ENCODE measurements at places on chromosomes 4 and X.

DNA sequence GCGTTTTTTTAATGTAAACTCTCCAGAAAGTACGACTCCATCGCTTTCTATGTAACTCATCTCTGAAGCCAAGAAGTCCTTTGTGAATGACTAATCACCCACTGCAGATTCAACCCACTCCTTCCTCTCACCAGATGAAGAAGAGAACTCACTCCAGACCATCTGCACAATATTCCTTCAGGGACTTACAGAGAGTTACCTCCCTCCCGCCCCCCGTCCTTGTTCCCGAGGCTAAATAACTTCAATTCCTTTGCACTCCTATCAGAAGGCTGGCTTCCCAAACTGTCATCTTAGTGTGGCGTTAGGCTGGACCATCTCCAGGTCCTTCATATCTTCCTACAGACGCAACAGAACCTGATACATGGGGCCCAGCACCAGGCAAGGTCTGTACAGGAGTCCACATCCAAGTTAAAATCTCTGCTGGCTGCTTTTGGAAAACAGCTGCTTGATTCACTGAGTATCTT lies 82.4 kb downstream of the AFAP1 start:
- no peak for DNase-seq

- peak; percentile 60 for DNase-seq
Observed at GRCh38 chr4:67545199-67546003, at the start of gene CENPC. CENPC (minus strand) TSS chr4:67545503; CDS start chr4:67545355, 148 bp downstream.

DNA sequence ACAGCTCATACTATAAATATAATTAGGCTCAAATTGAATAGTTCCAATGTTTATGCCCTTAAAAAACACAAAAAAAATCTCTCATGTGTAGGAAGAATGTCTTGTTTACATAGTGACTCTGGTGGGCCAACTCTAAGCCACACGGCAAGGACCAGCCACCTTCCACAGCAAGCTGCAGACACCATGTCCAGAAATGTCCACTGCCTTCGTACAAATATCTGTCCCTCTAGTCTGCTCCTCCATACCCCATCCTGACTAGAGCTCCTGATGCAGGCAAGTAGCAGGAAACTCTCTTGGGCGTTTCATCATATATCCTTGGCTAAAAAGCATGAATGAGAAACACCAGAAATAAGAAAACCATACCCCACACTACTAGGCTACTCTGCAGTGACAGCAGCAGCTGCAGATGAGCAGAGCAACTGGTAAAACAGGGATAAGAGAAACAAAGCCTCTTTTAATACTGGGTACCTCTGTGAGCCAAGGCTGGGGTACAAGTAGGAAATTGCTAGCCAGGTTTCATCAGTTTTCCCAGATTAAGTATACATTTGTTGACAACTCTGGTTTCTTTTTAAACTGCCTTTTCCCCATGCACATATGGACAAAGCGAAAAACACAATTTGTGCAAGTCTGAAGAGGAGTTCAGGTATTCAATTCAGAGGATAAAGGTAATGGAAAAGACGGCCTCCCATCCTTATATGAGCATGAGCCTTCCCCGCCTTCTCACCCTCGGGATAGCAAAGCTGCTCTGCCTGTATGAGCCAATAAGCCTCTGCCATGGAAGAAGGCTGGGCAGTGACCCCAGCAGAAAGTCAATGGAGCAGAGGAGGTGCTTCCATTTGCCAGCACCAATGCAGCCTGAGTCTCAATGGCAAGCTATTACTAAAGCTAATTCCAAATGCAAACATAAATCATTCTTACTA lies 245.4 kb downstream of the DCLK2 start:
- no peak for DNase-seq

- DNase-seq = peak; percentile 10
Observed at GRCh38 chrX:112642349-112642748, 37.4 kb downstream of the LHFPL1 start.

GRCh38 chr4:25029479-25030276 lies 1.1 kb downstream of the LGI2 start:
- no peak for DNase-seq

DNA sequence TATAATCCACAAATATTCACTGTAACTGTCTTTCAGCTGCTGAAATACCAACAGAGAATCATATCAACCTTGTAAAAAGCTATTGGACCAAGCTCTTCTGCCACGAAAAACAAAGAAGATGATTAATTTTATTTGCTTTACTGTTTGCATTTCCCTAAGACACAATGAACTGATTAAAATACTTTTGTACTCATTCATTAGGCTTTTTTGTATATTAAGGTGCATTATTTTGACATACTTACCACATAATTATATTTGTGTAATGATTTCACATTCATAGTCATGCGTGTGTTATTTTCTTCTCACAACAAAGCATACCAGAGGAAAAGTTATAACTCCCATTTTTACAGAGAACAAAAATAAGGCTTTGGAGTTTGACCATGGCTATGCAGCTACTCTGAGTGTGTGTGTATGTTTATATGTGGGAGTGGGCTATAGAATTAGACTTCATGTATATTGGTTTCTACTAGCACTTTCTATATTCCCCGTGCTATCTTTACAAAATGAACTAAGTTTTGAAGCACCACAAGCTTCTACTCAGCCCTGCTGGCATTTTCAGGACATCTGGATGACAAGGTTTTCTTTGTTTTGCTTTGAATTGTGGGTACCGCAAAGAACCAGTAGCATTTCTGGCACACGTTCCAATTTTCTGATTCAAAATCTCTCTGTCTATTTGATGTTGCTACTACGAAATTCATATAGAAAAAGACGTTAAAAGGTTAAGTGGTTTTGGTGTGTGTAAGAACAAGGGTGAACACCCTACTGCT lies 11.0 kb upstream of the FGF5 start:
- no peak for DNase-seq

- no peak for DNase-seq
Observed at GRCh38 chrX:18174971-18175370, 45.7 kb downstream of the BEND2 start.

DNA sequence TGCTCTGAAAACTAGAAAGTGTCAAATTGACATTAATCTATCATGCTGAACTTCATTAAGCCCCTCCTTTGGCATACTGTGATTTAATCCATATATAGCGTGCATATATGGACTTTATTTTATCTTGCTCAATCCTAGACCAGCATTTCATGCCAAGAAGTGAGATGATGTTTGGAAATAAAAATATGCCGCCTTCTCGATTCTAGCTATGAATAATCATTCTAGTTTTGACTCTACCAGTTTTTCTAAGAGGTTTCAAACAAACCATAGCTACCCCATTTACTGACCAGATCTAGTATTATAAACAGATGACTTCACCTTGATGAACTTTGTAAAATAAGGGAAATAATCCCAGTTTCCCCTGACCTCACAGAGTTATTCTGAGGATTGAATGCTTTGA lies 95.0 kb downstream of the ARX start:
- DNase-seq = no peak

DNA sequence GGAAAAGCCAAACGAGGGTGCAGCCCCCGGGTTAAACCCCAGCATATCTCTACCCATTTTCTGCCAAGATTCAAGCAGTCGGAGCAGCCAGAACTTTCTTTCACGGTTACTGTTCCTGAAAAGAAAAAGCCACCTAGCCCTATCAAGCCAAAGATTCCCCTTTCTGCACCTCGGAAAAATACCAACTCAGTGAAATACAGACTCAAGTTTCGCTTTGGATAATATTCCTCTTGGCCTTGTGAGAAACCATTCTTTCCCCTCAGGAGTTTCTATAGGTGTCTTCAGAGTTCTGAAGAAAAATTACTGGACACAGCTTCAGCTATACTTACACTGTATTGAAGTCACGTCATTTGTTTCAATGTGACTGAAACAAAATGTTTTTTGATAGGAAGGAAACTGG lies 20.0 kb downstream of the FGF5 start:
- DNase-seq = no peak

DNA sequence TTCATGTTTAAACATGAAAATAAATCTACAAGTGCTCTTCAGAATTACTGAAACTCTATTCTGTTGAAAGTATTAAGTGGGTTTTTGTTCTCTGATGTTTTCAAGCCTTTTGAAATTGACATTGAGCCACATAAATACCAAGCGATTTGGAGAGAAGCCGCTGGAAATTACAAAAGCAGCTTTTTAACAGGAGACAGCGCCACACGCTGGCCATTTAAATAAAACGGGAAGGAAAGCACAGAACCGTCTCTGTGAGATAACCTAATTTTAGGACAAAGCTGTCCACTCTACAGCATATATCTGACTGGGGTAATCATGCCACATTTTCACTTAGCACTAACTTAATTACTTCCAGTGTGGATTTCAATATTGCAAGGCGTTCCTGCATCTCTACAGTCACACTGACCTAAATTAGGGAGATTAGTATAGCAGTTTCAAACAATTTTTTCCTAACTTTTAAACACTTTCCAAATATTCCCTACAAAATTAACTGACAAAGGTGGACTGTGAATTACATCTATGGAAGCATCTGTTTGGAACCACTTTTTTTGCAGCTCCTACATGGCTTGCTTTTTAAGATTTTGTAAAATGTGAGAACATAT lies 6.8 kb upstream of the ANOS1 start:
- DNase-seq = no peak

DNA sequence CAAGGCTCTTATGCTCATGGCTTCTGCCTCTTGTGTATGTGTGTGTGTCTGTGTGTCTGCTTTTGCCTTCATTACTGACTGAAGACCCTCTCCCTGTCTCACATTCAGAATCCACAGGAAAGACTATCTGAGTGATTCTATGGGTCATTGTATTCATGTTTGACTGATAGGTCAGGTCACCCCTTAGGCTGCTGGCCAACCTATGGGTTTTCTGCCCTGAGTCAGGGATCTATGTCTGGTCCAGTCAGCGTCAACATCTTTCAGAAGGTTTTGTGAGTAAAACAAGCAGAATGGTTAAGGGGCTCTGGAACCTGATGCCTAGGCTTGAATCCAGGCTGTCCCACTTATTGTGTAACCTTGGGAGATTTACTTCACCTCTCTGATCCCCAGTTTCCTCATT lies 30.5 kb downstream of the NHSL2 start:
- no peak for DNase-seq

DNA sequence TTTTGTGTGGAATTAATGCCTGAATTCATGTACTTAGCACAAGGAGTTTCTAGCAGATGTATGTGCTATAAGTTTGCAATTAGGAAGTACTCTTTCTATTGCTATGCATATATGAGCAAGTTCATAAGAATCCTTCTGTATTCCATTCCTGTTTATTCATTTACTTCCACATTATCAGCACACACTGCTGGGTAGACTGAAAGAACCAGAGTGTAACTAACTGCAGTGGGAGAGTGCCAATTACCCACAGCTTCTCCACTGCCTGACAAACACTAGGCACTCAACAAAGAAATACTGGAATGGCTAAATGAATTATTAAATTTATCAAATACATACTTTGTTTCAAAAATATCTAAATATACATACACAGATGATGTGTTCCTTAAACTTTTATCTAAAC lies 219.6 kb downstream of the CAMK2D start:
- no peak for DNase-seq

GRCh38 chr4:174107746-174108354 lies 175.6 kb downstream of the FBXO8 start:
- DNase-seq = no peak

GRCh38 chrX:12421918-12422317 lies 283.6 kb downstream of the FRMPD4 start:
- no peak for DNase-seq

DNA sequence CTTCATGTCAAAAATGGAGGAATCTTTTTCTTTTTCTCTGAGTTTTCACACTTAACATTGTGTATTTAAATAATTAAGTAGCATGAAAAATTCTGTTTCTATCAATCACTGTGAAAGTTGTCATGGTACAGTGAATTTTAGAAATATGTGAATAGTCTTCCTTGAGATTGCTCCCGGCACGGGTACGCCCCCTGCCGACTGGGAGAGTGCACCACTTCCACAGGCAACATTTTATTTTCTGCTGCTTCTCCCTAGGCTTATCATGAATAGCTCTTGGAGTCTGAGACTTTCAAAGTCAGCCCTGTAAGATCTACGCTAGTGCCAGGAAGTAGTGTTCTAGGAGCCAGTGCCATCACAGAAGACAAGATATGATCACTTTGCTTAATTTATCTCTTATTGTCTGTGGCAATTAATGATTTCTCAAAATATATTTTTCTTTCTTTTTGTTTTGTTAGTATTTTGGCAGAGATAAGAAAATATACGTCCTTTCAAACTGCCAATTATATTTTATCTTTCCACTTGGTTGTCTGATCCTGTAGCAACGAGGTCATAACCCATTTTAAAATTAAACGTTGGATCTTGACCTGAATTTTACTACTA lies 763.8 kb upstream of the AADAT start:
- no peak for DNase-seq

DNA sequence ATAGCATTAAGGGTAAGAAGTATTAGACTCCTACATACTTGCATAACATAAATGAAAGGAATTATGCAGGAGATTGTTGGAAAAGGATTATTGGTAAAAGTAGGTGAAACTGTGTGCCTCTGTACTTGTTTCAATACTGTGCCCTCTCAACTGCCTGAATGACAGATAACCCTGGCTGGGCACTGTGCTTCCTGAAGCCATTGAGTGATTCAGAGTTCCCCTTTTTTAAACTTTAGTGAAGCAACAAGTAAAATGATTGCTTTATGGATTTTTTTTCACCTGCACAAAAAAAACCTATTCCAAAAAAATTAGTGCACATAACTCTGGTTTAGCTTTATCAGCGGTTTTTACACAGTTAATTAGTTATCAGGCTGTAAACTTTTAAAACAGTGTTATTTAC lies 204.8 kb downstream of the TRAM1L1 start:
- no peak for DNase-seq

GRCh38 chrX:49174723-49175122 lies 3.0 kb downstream of the PLP2 start:
- no peak for DNase-seq

- no peak for DNase-seq
Observed at GRCh38 chr4:147044241-147044640, 98.6 kb upstream of the TTC29 start.

DNA sequence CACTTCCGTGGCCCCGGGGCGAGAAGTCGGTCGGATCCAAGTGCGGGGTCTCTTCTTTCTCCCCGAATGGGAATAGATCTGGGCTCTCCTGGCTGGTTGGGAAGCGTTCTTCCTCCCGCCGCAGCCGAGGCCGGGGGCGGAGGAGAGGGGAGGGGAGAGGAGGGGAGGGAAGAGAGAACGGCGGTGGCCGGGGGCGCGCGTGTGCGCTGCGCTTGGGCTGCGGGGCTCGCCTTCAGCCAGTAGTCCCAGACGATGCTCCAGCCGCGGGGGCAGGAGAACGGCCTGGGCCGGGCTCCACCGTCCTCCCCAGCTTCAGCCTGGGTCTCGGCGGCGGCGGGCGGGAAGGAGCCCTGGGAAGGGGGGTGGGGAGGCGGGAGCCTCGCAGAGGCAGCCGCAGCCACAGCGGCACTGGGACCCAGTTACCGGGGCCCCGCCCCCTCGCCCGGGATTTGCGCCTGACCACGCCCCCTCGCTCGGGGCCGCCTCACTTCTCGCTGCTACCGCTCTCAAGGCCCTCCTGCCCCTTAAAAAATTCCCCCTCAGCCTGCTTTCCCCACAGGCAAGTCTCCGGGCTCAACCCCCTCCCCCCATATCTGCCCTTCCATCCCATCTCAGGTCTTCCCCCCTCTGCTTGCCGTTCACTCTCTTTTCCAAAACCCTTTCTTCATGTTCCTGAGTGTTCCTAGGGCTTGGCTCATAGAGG lies at the start of gene FGD1:
TSS of gene FGD1 (minus strand) at position 421 of the 703 bp plus-strand sequence. CDS start 802 bp downstream, outside the sequence.
- peak; percentile 73 for DNase-seq
